Stromal cell of bone marrow (primary cell): ENCODE measurements at places on chromosomes 7 and 10.
A peak's percentile ranks its signal among the peaks of the same experiment; 100 is the strongest.

DNA sequence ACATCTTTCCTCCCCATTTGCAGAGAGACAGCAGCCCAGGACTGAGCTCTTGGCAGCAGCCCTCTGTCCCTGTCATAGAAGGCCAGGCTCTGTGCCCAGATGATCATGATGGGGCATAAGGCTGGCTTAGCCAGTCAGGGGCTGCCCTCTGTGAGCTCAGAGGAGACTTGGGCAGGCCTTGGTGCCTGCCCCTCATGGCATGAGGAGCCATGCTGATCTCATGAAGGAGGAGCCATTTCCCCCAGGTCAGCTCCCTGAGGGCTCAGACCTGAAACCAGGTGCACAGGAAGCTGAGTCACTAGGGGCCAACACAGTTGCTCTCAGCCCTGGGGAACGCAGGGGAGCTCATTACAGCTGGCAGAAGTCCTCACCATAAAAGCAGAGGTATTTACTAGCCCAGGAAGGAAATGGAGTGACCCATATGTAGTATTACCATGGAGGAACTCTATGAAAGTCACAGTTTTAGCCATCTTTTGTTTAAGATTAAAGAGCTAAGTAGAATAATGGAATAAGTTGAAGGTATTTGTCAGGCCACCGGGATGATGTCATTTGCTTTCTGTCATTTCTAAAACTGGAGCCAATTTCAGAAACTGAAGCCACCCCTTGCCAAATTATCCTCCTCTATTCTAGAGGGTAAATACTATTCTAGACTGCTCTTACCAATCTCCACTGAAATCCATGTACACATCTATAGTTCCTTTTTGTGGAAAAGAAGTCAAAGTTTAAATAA is 362.4 kb upstream of the ZNF32 start:
- DNase-seq = no peak

DNA sequence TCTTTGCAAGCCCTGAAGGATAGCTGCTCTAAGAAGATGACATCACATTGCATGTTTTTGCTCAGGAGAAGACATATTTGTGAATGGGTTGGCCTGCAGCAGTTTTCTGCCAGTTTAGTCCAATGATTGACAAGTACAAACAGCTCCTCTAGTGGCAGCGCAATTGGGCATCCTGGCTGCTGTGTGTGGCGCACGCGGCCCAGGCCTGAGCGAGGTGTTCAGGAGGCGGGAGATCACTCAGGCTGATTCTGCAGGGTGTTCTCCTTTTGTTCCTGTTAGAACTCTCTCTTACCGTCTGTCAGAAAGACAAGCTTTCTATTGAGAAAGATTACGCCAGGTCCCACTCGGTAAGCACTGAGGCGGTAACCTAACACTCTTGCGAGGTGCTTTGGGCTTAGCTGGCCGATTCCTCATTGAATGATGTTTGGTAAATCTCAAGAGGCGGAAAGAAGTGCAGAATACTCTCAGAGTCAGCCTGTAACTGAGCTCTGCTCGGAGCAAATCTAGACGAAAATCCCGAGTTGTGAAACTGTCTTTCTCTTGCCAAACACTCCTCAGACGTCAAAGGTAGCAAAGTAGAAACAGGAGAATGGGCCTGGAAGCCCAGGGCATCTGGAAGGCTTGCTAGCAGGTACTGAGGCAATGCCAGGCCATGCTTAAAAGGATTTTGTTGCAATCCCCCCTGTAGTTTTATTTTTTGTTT is 219.2 kb upstream of the BMPER start:
- no peak for DNase-seq

- peak; percentile 64 for DNase-seq
These were observed 196.9 kb upstream of the RHOBTB1 start for GRCh38 chr10:61140765-61141392.

DNA sequence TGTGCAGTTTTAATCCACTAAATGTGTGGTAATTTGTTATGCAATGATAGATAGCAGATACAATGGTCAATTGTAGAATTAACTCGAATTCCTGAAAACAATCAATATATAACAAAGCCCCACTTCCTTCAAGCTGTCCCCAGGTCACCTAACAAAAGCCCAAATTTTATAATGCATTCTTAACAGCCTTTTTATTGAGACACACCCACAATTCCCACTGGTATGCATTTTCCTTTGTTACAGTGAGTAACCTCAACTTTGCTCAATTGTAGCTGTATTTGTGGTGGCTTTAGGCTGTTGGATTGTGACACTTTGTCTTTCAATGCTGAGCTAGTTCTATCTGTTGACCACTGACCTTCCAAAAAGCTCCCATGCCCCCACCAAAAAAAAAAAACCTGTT is 279.8 kb upstream of the CACNA2D1 start:
- no peak for DNase-seq
